ENCODE measurements at places on chromosomes 6 and 20.

GRCh38 chr6:156767603-156768467 lies 9.3 kb upstream of the ARID1B start:
- no peak for DNase-seq

DNA sequence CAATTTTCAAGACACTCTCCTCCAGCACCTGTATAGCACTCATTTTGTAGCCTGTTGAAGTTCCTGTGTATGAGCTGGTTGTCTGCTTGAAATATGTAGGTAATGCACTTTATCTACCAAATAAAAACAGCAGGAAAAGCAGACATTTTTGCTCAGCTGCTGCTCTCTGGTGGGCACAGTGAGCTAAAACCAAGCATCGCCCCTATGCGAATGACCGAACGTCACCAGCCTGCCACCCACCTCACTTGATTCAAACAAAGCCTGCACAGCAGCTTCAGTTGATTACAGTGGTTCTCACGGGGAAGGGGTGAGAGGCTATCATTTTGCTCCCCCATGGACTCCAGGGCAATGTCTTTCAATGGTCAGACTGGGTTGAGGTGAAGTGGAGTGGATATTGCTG lies 185.7 kb downstream of the SASH1 start:
- peak; percentile 5 for DNase-seq

DNA sequence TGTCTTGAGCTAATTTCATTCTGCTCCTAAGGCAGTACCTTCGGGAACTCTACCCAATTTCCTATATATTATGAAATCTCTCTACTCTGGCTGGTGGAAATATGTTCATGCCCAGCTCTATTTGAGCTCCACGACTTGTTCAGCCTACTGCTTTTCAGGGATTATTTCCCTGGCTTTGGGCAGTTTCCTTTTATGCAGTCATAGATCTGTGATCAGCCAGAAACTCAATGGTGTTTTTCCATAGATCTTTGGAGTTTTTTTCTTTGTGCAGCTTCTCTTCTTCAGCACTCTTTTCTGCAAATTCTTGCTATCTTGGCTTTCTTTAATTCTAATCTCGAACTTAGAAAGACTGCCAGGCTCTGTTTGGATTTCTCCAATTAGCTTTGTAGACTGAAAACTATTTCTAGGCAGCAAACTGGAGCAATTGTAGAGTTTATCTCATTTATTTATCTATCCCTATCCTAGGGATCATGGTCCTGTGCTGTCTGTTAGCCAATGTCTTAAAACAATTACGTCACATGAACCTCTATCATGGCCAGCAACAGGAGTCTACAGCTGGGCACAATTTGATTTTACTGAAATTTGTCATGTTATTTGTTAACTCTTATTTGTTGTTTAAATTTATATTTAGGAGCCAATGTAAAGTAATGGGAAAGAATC lies 328.4 kb downstream of the BCKDHB start:
- no peak for DNase-seq

- DNase-seq, result no peak
Measured at GRCh38 chr6:169445661-169446581, 192.3 kb upstream of the THBS2 start.

DNA sequence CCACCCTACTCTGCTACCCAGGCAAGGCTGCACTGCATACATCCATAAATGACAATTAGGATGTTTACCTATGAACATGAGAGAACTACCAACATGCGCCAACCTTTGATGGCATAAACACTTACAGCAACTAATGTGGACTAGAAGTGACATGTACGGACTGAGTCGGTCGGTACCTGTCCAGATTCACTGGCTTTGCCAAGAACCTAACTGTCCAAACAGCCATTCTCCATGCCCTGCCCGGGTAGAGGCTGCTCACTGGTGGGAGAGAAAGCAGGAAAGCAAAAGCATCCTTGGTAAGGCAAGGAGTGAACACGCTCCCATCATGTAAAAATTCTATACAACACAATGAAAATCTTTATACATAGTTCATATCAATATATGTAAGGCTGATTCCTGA lies 30.0 kb downstream of the SYNDIG1 start:
- DNase-seq, result no peak

DNA sequence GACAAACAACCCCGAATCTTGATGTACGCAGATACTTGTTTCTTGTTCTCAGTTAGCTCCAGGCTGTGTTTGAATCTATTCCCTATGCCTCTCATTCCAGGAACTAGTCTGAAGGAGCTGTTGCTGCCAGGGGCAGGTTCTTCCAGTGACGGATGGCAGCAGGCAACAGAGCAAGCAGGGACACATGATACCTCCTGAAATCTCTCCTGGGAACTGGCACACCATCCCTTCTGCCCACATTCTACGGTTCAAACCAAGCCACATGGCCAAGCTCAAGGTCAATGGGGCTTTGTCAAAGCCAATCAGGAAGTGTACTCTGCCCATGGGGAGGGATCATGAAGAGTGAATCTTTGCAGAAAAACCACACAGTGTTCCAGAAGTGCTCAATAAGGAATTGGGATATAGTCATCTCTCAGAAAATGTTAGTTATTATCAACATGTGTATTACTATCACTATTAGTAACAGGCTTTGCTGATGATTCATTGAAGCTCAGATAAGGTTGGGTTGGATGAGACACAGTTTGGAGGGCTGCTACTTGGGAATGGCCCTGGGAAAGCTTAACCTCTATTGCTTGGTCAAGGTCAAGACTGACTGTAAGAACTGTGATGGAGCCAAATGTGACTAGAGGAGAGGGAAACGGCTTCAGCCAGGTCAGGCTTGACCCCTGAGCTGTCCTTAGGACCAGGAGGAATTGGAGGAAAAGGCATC lies 454.9 kb downstream of the PTPRT start:
- no peak for DNase-seq

- no peak for DNase-seq
Measured at GRCh38 chr20:32155017-32155981, 45.8 kb downstream of the TM9SF4 start.

DNA sequence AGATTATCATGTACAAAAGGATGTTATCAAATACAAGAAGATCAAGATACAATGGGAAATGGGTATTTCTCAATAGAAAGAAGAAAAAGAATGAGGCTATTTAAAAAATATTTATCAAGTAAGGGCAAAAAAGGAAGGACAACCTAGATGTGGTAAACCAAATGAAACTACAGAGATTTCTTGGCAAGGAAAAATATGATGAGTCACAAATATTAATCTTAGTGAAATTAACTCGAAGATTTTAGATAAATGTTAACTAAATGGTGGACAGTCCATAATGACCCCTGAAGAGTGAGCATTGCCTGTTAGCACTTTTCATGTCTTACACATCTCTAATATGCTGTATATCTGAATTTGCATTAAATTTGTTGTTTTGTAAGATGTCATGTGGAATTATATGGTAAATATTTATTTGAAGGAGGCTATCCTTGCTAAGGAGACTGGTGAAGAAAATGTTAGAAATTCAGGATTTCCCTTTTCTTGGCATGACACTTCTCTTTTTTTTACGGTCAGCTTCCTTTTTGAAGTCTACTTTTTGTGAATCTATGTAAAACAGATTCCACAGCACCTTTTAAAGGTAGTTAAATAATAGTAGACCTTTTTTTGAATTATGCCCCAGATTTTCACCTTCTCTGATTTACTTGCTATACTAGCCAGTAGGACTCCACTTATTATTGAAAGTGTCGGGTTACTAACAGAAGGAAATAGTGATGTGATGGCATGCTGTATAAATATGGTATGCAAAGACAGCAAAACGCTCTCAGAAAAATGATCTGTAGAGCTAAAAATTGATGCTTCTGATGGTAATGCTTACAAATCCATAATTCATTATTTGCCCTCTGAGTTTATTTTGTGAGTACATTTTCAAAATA lies 120.5 kb downstream of the HIVEP1 start:
- no peak for DNase-seq

GRCh38 chr6:1878330-1878729 lies 268.6 kb downstream of the FOXC1 start:
- no peak for DNase-seq

- DNase-seq, result no peak
Measured at GRCh38 chr20:17806107-17806506, 106.3 kb downstream of the BANF2 start.

- no peak for DNase-seq
Measured at GRCh38 chr6:2433711-2434110, 188.3 kb upstream of the GMDS start.

DNA sequence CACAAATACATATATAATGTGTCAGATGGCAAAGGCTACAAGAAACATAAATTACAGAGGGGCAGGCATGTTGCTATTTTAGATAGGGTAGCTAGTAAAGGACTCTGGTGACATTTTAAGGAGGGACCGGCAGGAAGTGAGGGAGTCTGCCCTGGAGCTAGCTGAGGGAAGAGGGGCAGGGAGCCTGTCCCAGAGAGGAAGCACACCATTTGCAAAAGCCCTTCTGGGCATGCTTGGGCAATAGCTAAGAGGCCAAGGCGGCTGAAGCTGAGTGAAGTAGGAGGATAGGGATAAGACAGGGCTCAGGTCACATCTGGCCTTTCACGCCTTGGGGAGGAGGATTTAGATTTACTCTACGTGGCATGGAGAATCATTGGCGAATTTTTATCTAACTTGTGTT lies 96.2 kb downstream of the RTN4IP1 start:
- no peak for DNase-seq

- no peak for DNase-seq
Measured at GRCh38 chr6:117034971-117035370, 157.9 kb downstream of the RFX6 start.

- no peak for DNase-seq
Measured at GRCh38 chr6:124974771-124975377, 12.6 kb downstream of the RNF217 start.

DNA sequence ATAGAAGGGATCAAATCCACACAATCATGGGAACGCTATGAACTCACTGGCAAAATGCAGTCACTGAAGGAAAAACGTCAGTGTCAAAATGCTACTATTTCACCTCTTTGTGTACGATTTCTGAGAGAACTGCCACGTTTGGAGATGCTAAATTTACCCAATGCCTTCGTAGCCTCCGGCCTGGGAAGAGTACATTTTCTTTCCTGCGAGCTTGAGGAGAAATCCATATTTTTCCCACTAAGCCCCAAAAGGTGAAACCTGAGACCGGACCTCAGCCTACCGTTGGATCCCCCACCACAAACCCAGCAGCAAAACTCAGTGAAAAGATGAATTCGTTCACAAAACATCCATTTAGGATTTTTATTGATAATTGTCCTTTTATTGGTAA lies 131.7 kb downstream of the GPX5 start:
- DNase-seq, result no peak

GRCh38 chr6:170179616-170180324 lies 111.1 kb downstream of the DLL1 start:
- peak; percentile 51 for DNase-seq

DNA sequence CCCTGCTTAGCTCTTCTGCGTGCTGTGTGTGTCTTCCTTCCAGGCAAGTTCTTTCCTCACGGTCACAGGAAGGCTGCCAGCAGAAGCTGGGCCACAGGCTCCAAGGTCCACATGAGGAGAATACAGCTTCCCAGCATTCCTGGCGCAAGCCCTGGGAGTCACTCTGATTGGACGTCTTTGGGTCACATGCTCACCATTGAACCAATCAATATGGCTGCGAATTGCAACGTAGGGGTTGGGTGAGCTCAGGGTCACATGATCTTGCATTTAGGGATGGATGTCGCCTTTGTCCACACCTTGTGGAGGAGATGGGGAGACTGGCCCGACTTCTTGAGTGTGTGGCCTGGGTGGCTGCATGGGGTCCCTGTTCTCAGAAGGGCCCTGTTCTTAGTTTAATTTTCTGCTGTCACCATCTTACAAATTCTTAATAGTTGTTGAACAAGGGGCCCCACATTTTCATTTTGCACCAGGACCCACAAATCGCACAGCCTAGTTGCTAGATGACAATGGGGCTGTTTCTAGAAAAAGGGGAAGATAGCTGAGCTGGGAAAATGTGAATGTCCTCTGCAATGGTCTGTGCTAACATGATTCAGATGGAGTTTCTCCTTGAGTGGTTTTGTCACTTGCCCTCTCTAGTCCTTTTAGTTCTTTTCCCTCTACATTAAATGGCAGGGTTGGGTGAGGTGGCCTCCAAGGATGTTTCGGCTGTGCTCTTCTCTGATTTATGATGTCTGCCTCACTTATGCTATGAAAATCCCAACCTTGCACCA lies 149.6 kb downstream of the CDH26 start:
- no peak for DNase-seq

DNA sequence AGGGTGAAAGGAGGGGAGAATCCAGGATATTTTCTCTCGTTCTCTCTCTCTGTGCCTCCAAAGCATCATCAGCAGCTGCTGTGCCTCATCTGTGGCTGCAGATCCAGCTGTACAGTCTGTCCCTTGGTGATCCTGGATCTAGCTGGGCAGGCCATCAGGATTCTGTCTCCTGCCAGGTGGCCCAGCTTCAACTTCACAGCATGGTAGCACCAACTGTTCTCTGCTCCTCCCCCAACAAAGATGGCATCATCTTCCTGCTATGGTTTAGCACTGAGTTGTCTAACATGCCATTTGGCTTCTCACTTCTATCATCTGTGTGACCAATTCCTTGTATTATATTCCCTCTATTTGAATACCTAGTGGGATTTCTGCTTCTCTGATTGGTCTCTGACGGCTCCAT lies 28.6 kb upstream of the ARFGEF2 start:
- DNase-seq, result peak; percentile 73

GRCh38 chr6:24257282-24257681 lies 100.6 kb downstream of the DCDC2 start:
- no peak for DNase-seq

GRCh38 chr20:11754451-11754850 lies 163.2 kb upstream of the BTBD3 start:
- DNase-seq, result no peak

DNA sequence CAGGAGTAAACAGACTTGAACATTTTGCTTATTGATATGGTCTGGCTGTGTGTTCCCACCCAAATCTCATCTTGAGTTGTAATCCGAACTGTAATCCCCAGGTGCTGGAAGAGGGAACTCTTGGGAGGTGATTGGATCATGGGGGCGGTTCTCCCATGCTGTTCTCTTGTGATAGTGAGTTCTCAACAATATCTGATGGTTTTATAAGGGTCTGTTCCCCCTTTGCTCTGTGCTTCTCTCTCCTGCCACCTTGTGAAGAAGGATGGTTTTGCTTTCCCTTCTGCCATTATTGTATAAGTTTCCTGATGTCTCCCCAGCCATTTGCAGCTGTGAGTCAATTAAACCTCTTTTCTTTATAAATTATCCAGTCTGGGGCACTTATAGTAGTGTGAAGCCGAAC lies 40.0 kb downstream of the MYLIP start:
- peak; percentile 24 for DNase-seq

GRCh38 chr6:1325461-1326309 lies 13.8 kb downstream of the FOXQ1 start:
- DNase-seq, result no peak

GRCh38 chr6:118980063-118980462 lies 45.1 kb upstream of the MCM9 start:
- DNase-seq, result no peak

- no peak for DNase-seq
Measured at GRCh38 chr6:151721146-151721545, 86.3 kb upstream of the ESR1 start.

DNA sequence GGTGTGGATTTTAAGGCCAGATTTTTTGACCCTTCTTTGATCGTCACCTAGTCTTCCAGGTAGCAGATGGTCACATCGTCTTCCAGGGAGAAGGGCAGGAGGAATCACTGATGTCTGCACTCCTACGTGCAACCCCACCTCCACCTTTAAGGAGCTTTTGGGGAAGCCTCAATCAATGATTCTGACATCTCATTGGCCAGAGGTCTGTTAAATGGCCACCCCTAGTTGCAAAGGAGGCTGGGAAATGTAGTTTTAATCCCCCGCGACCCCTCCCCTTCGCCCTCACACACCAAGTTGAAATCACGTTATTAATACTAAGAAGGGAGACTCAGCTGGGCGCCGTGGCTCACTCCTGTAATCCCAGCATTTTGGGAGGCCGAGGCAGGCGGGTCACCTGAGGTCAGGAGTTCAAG lies 151.4 kb downstream of the BCAS1 start:
- no peak for DNase-seq
